Calu3 (cell line): ENCODE measurements at places on chromosomes 2 and 18. TPM values are rescaled to one million over a fixed set of nuclear protein-coding genes. Genes with fewer than 3 reads are reported as not detected.

- DNase-seq: no peak
- H3K4me1 ChIP-seq: peaks cover 49% of the 10 kb centered on the region
- peaks cover 11% of the 10 kb centered on the region for H3K36me3 ChIP-seq
- no peak overlapping the region for H3K4me3 ChIP-seq
- no peak overlapping the region for H3K27ac ChIP-seq
Measured at GRCh38 chr2:232983669-232984140, 29.4 kb downstream of the NGEF start.

DNA sequence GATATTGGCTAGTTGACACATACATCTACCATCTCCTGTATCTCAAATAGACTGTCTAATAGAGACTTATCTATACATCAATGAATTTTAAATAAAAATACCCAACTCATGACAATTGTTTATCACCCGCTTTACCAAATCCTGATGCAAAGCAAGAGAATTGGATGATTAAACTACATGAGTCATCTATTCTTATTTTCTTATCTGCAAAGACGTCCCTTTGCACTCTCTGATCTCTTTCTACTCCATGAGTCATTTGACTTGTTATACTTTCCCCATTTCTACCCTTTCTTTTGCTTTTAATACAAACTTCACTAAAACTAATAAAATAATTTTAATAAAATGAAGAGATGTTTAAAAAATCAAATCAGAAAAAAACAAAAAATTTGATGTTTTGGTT, 261.7 kb upstream of the MAP2 start:
- DNase-seq: no peak
- no peaks in the 10 kb centered on the region for H3K27me3 ChIP-seq
- H3K27ac ChIP-seq: no peak overlapping the region

DNA sequence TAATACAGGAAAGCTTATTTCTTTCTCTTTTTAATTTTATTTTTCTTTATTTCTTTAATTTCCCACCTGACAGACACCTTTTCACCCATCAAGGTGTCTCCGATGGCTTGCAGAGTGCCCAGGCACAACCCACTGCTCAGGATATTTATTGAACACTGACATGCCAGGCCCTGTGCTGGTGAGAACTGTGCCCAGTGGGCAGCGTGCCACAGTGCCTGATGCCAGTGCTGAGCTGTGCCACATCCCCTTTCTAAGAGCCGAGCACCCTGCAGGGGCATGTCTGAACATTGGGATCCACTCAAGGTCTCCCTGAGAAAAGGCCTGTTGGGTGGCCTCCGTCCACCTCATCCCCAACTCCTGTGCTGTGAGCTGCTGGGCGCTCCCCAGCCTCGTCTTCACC, 158.6 kb upstream of the RAB6C start:
- no peaks in the 10 kb centered on the region for H3K36me3 ChIP-seq
- DNase-seq: no peak
- H3K27ac ChIP-seq: no peak overlapping the region
- no peaks in the 10 kb centered on the region for H3K27me3 ChIP-seq
- no peaks in the 10 kb centered on the region for H3K4me1 ChIP-seq
- H3K4me3 ChIP-seq: no peak overlapping the region

GRCh38 chr2:111698743-111699554, 185.0 kb downstream of the ANAPC1 start:
- peak overlapping the region; percentile 95 for H3K27ac ChIP-seq
- H3K27me3 ChIP-seq: no peaks in the 10 kb centered on the region
- H3K4me1 ChIP-seq: peaks cover 45% of the 10 kb centered on the region
- H3K4me3 ChIP-seq: peak overlapping the region; percentile 54
- peak; percentile 85 for DNase-seq

- no peak overlapping the region for H3K4me3 ChIP-seq
- DNase-seq: peak; percentile 24
- H3K27ac ChIP-seq: no peak overlapping the region
- H3K27me3 ChIP-seq: peaks cover 6% of the 10 kb centered on the region
- no peaks in the 10 kb centered on the region for H3K36me3 ChIP-seq
- no peaks in the 10 kb centered on the region for H3K4me1 ChIP-seq
Measured at GRCh38 chr2:36812196-36812595, 115.7 kb downstream of the VIT start.

DNA sequence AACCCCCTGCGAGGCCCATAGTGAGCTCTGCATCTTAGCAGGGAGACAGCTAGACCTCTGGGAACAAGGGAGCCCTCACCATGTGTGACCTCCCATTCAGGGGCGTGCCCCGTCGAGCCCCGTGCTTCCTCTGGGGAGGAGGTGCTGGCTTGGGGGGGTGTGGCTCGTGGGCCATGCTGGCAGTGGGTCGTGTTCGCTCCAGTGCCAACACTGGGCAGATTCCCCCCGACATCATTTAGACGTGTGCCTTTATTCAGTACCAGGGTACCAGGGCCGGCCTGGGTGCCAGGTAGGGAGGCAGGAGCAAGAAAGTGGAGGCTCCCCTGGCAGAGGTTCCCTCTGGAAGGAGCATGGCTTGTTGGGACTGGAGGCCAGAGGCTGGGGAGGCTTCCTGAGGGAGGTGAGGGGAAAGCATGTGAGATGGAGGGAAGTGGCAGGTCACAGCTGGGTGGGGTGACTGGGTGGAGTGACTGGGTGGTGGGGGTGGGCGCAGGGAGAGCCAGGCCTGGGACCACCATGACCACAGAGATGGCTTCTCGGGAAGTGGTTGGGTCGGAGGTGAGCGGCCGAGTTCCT, 15.2 kb downstream of the GPC1 start:
- peaks cover 17% of the 10 kb centered on the region for H3K27me3 ChIP-seq
- no peak overlapping the region for H3K4me3 ChIP-seq
- H3K36me3 ChIP-seq: peaks cover 28% of the 10 kb centered on the region
- H3K27ac ChIP-seq: no peak overlapping the region
- DNase-seq: no peak
- peaks cover 23% of the 10 kb centered on the region for H3K4me1 ChIP-seq

DNA sequence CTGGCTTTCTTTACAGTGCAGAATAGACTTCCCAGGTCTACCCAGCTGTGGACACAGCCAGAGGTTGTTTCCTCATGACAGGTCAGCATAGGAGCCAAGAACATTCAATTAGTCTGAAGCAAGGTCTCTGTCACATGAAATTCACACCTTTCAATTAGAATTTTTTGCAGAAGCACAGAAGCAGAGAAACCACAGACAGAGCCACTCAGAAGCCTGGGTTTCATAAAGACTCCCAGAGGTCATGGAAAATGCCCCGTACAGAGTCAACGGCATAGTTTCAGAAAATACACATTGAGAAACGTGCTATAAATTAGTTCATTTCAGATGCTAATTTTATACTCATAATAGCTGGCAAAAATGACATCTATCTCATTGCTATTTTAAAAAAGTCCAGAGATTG, 87.0 kb upstream of the TMEM200C start:
- peaks cover 18% of the 10 kb centered on the region for H3K27me3 ChIP-seq
- H3K4me1 ChIP-seq: no peaks in the 10 kb centered on the region
- no peak overlapping the region for H3K4me3 ChIP-seq

GRCh38 chr18:43265465-43265864, 11.8 kb downstream of the SYT4 start:
- H3K27ac ChIP-seq: no peak overlapping the region
- peaks cover 5% of the 10 kb centered on the region for H3K27me3 ChIP-seq
- H3K4me3 ChIP-seq: no peak overlapping the region
- H3K4me1 ChIP-seq: no peaks in the 10 kb centered on the region
- H3K36me3 ChIP-seq: no peaks in the 10 kb centered on the region
- no peak for DNase-seq

DNA sequence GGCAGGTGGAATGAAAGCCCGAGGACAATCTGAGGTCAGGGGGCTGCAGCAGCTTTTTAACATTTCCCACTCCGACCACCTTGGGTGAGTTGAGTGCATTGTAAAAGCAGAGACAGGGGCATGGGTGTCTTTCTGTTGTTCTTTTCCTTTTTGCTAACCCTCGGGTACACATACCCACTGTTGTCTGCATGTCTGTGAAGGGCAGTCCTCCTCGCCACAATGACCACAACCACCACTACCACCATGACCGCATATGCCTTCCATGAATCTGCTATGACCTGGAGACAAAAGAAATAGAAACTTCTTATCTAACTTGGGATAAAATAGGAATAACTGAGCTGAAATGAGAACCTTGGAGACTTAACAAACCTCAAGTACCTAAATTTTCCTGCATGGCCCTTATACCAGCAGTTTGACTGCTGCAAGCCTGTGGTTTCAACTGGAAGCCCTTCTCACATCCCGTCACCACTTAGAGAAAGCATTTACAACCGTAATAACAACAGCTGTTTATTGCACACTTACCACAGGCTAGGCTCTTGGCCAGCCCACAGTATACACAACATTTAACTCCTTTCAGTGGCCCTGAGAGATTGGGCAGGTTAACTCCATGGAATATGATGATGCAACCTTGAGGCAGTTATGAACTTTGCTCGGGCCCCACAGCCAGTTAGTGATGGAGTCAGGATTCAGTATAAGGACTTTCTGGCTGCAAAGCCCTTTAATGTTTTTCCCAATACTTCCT, 80.3 kb downstream of the GYPC start:
- DNase-seq: no peak
- no peak overlapping the region for H3K27ac ChIP-seq
- H3K4me3 ChIP-seq: no peak overlapping the region
- H3K36me3 ChIP-seq: no peaks in the 10 kb centered on the region
- no peaks in the 10 kb centered on the region for H3K27me3 ChIP-seq

GRCh38 chr2:152620208-152620607, 97.1 kb downstream of the PRPF40A start:
- peaks cover 9% of the 10 kb centered on the region for H3K4me1 ChIP-seq
- H3K27ac ChIP-seq: no peak overlapping the region

- H3K27ac ChIP-seq: no peak overlapping the region
- H3K36me3 ChIP-seq: no peaks in the 10 kb centered on the region
- no peak overlapping the region for H3K4me3 ChIP-seq
- no peak for DNase-seq
- H3K4me1 ChIP-seq: peaks cover 23% of the 10 kb centered on the region
- no peaks in the 10 kb centered on the region for H3K27me3 ChIP-seq
Measured at GRCh38 chr2:23410596-23410995, 25.6 kb downstream of the KLHL29 start.

GRCh38 chr2:83364264-83364663, 1094.8 kb downstream of the SUCLG1 start:
- no peaks in the 10 kb centered on the region for H3K4me1 ChIP-seq
- no peaks in the 10 kb centered on the region for H3K36me3 ChIP-seq
- no peak overlapping the region for H3K27ac ChIP-seq
- no peak for DNase-seq

DNA sequence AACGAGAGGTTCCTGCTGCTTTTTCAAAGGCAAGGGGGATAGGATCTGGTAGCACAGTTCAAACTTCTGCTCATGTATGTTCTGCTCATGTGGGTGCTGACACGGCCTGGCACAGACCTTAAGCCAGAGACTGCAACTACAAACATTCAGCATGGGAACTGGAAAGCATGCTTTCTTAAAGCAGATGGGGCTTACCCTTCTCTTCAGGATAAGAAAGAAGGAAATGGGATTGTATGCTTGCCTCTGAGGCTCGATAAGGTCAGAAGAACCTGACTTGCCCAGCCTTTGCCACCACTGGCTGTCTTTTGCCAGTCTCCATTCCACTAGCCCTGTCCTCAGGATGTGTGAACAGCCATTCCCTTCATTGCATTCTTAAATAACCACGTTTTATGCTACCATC, 10.7 kb downstream of the DOCK10 start:
- H3K27ac ChIP-seq: no peak overlapping the region
- no peaks in the 10 kb centered on the region for H3K27me3 ChIP-seq
- H3K36me3 ChIP-seq: no peaks in the 10 kb centered on the region
- H3K4me3 ChIP-seq: no peak overlapping the region
- DNase-seq: no peak

- H3K27ac ChIP-seq: no peak overlapping the region
- no peak overlapping the region for H3K4me3 ChIP-seq
- peaks cover 46% of the 10 kb centered on the region for H3K4me1 ChIP-seq
Measured at GRCh38 chr2:9331704-9332103, 91.6 kb downstream of the ITGB1BP1 start.

The CLEC4F gene
- total RNA-seq: not detected in 2 replicates

The EMILIN2 gene
- total RNA-seq: 8.0 and 10.3 TPM in 2 replicates

The CRYBA2 gene
- total RNA-seq: not detected in 2 replicates

The ADGRF3 gene
- 0.24 and 0.59 TPM in 2 replicates for total RNA-seq

The NAPG gene
- total RNA-seq: 35.6 and 45.0 TPM in 2 replicates

The KLHL30 gene
- 0.64 and 1.3 TPM in 2 replicates for total RNA-seq

The CDH19 gene
- total RNA-seq: 0.27 and 0.33 TPM in 2 replicates

The PID1 gene
- total RNA-seq: 0.24 and 0.31 TPM in 2 replicates

The COPS7B gene
- total RNA-seq: 48.3 and 54.6 TPM in 2 replicates

The CLASP1 gene
- 54.3 and 59.7 TPM in 2 replicates for total RNA-seq

The EGR4 gene
- total RNA-seq: 0.68 and 0.81 TPM in 2 replicates
